HT1080 (cell line): ENCODE measurements at places on chromosomes 7 and 10.

- no peak for DNase-seq
These were observed 445 bp upstream of the PVRIG start for GRCh38 chr7:100219271-100219737.

DNA sequence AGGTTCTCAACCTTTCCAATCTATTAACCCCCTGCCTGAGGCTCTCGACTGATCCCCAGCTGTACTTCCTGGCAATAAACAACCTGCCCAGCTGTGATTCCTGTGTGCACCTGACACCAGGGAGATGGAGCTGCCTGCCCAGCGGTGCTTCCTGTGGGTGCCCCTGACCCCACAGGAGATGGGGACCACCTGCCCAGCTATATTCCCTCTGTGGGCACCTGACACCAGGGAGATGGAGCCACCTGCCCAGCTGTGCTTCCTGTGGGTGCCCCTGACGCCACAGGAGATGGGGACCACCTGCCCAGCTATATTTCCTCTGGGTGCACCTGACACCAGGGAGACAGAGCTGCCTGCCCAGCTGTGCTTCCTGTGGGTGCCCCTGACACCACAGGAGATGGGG lies 184.0 kb downstream of the DIP2C start:
- DNase-seq: no peak

GRCh38 chr7:2617325-2617905 lies 14.4 kb upstream of the TTYH3 start:
- no peak for DNase-seq

- no peak for DNase-seq
These were observed 247.8 kb upstream of the AOAH start for GRCh38 chr7:36972140-36972518.

DNA sequence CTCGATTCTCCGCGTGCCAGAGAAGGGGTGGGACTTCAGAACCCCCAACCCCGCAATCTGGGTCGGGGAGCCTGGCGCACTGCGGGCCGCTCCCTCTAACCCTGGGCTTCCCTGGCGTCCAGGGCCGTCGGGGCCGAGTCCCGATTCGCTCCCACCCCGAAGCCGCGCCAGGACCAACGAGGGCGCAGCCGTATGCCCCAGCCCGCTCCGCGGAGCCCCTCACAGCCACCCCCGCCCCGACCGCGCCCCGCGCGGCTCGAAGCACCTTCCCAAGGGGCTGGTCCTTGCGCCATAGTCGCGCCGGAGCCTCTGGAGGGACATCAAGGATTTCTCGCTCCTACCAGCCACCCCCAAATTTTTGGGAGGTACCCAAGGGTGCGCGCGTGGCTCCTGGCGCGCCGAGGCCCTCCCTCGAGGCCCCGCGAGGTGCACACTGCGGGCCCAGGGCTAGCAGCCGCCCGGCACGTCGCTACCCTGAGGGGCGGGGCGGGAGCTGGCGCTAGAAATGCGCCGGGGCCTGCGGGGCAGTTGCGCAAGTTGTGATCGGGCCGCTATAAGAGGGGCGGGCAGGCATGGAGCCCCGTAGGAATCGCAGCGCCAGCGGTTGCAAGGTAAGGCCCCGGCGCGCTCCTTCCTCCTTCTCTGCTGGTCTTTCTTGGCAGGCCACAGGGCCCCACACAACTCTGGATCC lies at the start of gene LEP:
LEP (plus strand) TSS at position 583 of the 691 bp plus-strand sequence. CDS start 10,741 bp downstream, outside the sequence.
- no peak for DNase-seq

GRCh38 chr10:115028419-115028818 lies 64.7 kb upstream of the ATRNL1 start:
- no peak for DNase-seq

GRCh38 chr7:102866535-102867215 lies 46.1 kb upstream of the LRRC17 start:
- DNase-seq: no peak

DNA sequence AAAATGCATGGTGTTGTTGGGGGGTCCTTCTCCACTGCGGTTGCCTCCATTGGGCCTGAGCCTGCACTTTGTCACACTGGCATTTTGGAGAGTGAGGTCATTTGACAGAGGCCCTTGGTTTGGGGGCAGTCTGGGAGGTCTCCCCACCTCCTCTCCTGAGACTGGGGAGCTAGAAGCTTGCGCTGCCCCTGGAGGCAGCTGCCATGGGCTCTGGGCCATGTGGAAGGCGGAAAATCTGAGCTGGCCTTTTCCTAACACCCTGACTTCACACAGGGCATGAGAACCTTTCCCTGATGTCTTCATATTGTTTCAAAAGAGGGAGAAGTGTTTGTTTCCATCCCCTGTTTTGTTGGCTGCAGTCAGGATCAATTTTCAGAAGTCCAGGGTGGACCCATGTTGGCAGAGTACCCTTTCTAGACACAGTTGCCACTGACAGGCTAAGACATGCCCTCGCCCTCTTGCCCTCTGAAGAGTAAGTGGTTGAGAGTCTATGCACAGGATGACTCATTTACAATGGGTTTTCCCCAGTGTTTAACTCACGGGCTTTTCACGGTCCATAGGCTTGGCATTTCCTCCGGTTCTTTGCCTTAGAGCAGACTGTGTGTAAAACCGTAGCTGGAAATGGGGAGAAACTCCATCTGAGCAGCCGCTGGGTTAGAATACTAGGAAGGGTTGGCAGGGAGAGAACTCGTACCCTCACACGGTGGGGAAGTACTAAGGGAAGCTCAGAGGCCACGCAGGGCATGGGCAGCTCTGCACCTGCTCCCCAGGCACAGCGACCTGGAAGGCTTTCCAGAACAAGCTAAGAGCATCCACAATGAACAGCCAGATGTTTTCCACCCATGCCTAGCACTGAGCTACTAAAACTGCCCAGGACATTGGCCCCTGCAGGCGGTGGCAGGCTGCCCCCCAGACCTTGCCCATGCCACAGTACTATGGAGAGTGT lies 655.0 kb downstream of the SDK1 start:
- peak; percentile 55 for DNase-seq

GRCh38 chr10:5527332-5528200 lies 2.8 kb downstream of the CALML3 start:
- DNase-seq: no peak

DNA sequence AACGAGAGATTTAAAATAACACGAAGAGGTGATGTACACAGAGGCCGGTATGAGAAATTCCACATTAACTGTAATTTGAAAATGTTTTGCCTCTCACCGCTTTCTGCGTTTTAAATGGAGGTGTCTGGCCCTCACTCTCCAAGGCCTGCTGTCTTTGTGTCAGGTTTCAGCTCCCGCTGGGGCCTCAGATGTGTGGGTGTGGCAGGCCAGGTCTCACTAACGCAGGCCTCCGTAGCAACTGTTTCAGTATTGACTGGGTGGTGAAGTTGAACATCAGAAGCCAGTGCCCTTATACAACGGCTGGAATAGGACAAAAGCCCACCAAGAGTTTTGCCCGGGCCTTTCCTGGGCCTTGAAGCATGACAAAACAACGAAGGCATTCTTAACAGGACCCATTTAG lies 303.1 kb downstream of the ADARB2 start:
- DNase-seq: no peak

GRCh38 chr10:98202378-98202777 lies 65.6 kb downstream of the LOXL4 start:
- DNase-seq: no peak

DNA sequence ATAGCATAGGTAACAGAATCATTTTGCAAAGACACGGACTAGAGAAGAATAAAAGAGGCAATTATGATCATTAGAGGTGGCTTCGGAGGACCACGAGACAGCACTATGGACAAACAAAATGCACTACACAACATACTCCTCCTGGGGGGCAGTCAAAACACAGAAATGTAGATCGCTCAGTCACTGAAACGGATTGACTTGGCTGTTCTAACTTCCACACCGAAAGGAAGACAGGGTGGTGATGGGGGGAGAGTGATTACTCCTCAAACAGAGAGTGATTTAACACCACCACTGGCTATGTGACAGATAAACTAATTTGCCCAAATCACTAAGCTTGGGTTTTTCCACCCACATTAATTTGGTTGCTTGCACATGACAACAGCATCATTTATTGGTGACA lies 14.1 kb upstream of the PPA1 start:
- DNase-seq: no peak

DNA sequence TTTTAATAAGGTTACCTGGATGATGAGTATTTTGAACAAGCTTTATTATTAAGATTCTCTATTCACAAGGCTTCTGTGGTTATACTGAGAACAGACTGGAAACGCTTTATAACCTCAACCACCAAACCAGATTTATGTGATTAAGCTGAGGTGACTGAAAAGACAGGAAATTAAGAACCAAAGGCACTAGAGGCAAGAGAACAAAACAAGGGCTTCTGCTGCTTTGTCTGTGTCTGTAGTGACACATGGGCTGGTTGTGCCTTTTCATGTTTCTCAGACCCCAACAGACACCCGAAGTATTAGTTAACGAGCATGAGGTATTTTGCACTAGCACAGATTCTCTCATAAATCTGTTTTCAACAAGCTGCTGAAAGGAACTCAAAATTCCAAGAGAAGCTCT lies 64.4 kb downstream of the RAPGEF5 start:
- DNase-seq: no peak

- no peak for DNase-seq
These were observed 30.9 kb upstream of the PDLIM1 start for GRCh38 chr10:95321554-95322301.

- DNase-seq: no peak
These were observed 52.0 kb downstream of the MMRN2 start for GRCh38 chr10:86905429-86905828.

GRCh38 chr10:43686414-43686813 lies 37.7 kb upstream of the ZNF32 start:
- no peak for DNase-seq

GRCh38 chr10:33022691-33023090 lies 64.7 kb upstream of the ITGB1 start:
- DNase-seq: no peak

GRCh38 chr7:26588511-26588910 lies 275.9 kb downstream of the SKAP2 start:
- no peak for DNase-seq

- no peak for DNase-seq
These were observed 47.5 kb downstream of the RNF133 start for GRCh38 chr7:122651451-122651850.

GRCh38 chr7:110590415-110590814 lies 500.5 kb upstream of the LRRN3 start:
- DNase-seq: peak; percentile 51

DNA sequence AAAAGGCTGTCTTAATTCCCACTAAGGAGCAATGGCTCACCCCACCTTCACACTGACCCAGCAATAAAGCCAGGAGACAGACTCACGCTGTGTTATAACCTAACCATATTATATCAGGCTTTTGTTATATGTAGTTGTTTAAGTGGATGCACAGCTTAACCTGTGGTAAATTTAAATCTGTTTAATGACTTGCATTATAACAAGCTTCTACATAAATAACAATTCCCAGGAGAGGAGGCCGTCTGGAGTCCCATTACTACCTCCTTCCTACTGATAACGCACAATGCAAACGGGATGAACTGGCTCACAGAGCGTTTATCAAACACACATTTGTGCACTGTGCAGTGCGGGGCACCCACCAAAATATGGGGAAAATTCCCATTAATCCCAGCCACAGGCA lies 102.1 kb upstream of the MGMT start:
- no peak for DNase-seq

- no peak for DNase-seq
These were observed 164.4 kb downstream of the ARL4A start for GRCh38 chr7:12851841-12852240.

DNA sequence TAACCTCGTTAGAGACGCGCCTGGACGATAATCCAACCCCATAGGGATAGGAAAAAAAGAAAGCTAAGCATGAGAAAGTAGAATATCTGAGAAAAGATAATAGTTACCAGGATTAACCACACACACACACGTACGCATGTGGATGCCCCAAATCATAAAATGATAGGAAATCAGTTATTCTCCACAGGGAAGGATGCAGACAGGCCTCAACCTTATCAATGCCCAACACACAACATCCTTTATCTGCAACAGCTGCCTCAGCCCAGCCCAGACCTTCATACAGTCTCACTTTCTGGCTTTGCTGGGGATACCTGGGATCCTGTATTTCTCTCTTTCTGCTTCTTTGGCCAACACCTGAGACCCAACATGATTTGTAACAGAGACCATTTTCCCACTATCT lies 123.0 kb downstream of the NOC3L start:
- DNase-seq: no peak

DNA sequence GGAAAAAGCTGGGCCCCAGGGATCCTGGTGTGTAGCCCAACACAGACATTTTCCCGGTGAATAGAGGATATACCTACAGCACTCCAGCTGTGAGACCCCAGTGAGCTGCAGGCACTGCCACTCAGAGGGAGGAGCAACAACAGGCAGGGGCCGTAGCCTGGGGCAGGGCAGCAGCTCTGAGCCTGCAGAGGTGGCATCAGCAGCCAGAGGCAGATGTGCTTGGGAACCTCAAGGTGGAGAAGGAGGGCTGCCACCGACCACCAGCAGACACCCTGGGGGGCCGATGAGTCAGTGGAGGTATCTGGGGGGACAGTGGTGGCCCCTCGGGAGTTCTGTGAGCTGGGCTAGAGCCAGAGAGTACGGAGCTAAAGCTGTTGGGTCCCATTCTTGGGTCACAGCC lies 110.2 kb upstream of the GDF10 start:
- no peak for DNase-seq

DNA sequence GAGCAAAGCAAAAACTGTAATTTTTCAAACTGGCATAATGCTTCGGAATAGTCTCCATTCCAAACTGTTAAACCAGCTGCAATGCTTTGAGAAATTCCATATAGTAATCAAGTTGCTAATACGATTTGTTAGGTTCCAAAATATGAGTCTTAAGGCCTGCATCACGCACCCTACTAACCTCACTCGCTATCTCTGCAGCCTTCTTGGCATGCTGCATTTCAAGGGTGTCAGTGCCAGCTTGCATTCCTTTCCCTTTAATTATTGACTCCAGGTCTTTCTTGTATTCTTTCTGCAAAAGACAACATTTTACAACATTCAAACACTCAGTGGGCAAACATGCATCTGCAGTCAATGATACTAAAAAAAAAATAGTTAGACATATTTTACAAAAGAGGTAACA lies 61.8 kb downstream of the NEBL start:
- DNase-seq: no peak

DNA sequence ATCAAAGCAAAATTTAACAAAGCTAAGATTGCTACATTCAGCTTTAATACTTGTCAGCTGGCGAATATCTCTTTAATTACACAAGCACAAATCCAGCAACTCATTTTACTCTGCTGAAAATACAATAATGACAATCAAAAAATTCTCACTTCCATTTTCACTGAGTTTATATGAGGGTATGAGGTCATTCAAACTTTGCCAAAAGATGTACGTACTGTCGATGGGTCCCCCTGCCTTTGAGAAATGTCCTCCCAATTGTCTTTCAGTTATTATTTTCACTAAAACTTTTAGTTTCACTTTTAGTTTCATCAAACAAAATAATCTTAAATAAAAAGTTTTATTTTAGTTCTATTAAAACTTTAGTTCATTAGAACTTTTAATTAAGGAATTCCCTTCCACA lies 159.5 kb upstream of the WDR11 start:
- DNase-seq: no peak

- DNase-seq: peak; percentile 17
These were observed 11.6 kb downstream of the ZDHHC6 start for GRCh38 chr10:112434988-112435619.

DNA sequence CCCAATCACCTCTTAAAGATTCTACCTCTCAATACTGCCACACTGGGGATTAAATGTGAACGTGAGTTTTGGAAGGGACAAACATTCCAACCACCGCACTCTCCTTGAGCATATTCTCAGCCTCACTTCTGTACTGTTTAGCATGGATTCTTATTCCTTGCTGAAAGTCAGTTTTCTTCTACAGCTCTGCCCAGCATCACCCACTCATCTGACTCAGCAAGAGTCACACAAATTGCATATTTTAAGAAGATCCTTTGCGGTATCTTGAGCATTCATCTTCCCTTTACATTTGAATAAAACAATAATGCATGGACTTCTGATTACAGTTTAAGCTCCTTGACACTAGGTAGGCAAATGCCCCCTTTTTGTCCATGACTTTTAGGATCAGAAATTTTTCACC lies 251.6 kb upstream of the MKLN1 start:
- DNase-seq: peak; percentile 38
